ENCODE measurements at places on chromosomes 12 and 14.
A peak's percentile ranks its signal among the peaks of the same experiment; 100 is the strongest.

DNA sequence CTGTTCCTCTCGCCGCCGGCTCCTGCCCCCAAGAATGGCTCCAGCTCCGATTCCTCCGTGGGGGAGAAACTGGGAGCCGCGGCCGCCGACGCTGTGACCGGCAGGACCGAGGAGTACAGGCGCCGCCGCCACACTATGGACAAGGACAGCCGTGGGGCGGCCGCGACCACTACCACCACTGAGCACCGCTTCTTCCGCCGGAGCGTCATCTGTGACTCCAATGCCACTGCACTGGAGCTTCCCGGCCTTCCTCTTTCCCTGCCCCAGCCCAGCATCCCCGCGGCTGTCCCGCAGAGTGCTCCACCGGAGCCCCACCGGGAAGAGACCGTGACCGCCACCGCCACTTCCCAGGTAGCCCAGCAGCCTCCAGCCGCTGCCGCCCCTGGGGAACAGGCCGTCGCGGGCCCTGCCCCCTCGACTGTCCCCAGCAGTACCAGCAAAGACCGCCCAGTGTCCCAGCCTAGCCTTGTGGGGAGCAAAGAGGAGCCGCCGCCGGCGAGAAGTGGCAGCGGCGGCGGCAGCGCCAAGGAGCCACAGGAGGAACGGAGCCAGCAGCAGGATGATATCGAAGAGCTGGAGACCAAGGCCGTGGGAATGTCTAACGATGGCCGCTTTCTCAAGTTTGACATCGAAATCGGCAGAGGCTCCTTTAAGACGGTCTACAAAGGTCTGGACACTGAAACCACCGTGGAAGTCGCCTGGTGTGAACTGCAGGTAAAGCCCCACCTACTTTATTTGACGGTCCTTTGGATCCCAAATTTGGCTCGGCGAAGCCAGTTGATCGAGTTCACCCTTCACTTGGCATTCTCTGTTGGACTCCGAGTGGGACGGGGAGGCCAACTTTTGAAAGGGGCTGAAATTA is 1.5 kb downstream of the WNK1 start:
- peak; percentile 23 for DNase-seq

- no peak for DNase-seq
Observed at GRCh38 chr12:109592905-109593272, 19.3 kb downstream of the MVK start.

- no peak for DNase-seq
Observed at GRCh38 chr14:64806202-64806861, 73.4 kb downstream of the SPTB start.

DNA sequence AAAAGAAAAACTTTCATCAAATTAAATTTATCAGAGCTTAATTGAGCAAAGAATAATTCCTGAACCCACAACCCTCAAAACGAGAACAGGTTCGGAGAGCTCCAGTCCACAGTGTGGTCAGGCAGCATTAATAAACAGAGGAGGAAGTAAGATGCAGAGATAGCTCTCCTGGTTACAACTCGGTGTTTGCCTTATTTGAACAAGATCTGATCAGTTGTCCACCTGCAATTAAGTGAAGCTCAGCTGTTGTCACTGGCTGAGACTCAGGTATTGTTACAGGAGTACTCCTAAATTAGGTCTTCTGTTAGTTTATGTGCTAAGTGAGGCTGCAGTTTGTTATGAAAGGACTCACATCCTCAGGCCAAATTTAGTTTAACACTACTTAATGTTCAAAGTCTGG is 451.4 kb upstream of the PDE3A start:
- no peak for DNase-seq

DNA sequence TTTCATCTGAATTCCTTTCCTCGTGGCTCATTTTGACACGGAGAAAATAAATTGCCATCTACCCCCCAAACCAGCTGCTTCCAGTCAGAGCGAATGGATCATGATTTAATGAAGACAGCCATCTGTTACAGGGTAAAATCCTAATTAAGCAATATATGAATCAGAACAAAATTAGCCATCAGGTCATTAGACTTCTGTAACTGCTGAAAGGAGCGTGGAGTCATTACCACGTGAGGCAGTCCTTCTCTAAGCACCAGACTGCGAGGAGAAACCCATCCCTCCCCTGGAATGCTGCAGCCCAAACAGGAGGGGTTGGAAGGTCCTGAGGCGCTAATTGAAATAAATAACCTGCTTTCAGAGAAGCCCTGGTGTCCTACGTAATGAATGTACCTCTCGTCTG is 51.1 kb upstream of the TCL1A start:
- DNase-seq = no peak

DNA sequence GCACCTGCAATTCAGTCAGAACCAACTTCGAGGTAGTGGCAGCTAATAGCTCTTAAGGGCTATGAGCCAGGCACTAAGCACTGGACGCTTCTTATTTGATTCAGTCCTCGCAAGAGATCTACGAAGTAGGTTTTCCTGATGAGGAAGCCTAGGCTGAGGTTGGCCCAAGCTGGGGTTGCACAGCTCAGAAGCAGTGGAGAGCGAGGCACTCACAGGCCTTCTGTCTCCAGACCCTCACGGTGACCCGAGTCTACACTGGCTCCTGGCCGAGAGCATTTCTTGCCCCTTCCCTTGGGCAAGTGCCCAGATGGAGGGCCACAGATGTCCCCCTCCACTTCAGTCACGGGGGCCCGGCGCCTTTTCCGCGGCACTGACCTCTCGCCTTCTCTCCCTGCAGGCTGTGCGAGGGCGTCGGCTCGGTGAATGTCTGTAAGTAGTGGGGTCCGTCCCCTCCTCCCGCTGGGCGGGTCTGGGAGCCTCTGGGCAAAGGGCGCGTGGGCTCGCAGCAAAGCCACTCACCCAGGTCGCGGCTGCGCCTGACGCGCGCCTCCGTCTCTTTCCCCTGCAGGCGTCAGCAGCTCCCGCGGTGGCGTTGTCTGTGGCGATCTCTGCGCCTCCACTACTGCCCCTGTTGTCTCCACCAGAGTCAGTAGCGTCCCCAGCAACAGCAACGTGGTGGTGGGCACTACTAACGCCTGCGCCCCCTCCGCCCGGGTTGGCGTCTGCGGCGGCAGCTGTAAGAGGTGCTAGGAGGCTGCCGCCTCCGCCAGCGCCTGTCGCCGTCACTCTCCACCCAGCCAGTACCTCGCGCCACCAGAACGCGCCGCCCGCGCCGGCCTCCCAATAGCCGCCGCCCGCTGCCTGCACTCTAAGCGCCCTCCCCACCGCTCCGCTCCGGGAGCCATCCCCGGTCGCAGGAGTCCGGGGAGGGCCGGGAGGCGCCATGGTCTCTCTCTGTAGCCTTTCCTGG is 13.1 kb downstream of the KRT83 start:
- no peak for DNase-seq

- DNase-seq = no peak
Observed at GRCh38 chr12:89064151-89064550, 288.1 kb downstream of the DUSP6 start.

GRCh38 chr14:53368711-53369201 is 215.6 kb upstream of the DDHD1 start:
- no peak for DNase-seq

DNA sequence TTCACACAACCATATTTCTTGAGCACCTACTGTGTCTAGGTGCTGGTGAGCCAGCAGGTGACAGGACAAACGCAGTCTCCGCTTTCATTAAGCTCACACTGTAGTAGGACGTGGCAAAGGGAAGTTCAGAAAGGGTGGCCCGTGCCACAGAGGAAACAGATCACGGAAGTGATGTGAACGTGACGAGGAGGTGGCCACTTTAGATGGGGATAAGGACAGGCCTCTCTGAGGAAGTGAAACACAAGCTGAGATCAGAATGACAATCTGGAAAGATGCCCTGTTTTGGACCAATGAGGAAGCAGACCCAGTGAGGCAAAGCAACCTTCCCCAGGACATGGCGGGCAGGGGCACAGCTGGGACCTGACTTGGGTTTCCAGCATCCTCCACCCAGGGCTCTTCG is 127.4 kb upstream of the PRMT8 start:
- DNase-seq = no peak

DNA sequence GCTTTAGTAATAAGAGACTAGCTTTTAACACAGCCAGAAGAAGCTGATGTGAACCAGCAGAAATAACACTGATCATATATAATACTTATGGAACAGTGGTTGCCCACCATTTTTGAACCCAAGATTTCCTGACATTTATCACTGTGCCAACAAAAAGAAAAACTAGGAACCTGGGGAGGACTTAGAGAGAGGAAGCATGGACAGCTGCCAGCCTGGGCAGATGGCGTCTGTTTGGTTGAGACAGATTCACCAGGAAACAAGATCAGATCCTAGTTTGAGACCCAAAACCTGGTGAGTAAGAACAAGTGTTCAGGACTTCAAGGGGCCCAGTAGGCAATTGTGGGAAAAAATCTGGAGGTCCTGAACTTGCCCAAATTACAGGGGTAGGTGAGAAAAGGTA is 95.3 kb downstream of the BICD1 start:
- DNase-seq = no peak

DNA sequence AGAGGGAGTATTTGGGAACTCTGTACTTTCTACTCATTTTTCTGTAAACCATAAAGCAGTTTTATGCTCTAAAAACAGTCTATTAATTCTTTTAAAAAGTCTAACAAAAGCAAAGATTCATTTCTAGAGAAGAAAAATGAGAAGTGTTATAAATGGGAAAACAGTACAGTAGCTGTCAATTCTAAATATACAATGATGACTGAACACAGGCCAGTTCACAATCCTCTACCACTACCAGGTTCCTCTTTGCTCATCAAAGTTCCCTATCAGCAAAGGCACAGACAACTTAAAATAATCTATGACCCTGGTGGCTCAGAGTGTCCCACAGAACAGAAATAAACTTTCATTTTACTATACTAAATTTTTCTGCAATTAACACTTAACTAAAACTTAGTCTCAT is 12.5 kb downstream of the NAA25 start:
- no peak for DNase-seq

DNA sequence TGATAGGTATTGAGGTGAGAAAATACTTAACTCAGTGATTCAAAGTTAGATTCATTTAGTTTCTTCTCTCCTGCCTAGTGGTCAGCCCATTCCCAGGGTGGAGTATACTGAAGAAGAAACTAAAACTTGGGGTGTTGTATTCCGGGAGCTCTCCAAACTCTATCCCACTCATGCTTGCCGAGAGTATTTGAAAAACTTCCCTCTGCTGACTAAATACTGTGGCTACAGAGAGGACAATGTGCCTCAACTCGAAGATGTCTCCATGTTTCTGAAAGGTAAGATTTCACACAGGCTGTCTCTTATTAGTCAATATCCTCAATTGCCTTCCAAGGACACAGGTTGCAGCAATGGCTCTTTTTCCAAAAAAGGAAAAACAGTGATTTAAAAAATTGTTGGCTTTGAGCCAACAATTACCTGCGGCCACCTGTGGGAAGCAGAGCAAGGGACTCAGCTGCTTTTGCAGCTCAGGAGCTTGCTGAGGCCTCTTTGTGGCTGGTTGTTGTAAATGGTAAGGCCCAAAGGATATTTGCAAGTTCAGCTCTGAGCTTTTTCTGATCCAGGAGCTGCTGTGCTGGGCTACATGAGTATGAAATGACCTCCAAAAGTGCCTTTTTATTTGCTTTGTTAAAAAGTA is 33.9 kb downstream of the TPH2 start:
- DNase-seq = no peak

DNA sequence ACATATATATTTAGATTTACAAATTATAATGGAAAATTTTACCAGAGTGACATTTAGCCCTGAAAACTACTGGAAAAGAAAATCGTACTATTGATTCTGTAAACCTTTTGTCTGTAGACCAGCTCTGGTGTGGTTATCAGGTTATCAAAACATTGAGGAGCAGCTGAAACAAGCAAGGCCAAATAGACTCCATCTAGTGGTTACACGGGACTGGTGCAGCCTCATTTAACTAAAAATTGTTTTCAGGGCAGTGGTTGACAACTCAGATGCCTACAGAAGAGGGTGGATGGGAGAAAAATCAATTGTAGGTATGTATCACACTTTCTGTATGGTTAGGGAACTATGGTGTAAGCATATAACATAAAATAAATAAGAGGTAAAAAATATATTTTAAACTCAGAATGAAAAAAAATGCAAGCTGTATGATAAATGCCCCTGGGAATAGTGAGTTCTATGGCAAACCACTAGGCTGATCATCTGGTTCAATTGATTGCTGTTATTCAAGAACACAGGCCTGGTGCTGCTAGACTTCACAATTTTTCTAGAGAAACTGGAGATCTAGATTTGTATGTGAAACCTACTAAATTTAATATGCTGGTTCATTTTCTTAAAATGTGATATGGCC is 51.2 kb downstream of the ACSS3 start:
- no peak for DNase-seq

DNA sequence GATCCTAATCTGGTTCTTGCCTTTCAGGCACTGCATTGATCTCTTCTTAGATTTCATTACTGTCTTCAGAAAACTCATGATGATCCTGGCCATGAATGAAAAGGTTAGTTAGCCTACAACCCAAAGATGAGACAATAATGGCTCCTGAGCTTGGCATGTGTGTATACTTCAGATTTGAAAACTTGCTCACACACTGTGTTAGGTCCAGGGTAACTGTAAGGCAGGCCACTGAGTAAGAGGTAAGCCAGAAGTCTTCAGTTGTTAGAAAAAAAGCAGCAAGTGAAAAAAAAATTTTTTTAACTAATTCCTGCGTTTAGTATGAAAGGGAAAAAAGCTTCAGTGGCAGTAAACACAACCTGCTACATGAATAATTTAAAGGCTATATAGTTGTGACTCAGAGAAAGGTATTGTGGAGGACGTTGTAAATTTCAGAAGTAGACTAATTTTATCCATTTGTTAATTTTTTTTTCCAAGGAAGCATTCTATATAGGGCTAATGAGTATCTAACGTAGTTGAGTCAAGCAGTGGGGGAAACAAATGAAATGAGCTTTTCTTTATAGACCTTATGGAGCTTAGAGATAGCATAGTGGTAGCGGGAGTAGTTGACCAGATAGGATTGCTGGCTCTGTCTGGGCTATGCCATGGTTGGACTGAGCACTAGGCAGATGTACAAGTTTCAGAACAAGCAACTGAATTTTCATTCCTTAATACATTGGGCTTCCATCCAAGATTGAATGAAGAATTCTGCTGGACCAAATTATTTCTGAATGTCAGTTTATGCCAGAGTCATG is 20.5 kb downstream of the TMBIM6 start:
- DNase-seq = no peak

DNA sequence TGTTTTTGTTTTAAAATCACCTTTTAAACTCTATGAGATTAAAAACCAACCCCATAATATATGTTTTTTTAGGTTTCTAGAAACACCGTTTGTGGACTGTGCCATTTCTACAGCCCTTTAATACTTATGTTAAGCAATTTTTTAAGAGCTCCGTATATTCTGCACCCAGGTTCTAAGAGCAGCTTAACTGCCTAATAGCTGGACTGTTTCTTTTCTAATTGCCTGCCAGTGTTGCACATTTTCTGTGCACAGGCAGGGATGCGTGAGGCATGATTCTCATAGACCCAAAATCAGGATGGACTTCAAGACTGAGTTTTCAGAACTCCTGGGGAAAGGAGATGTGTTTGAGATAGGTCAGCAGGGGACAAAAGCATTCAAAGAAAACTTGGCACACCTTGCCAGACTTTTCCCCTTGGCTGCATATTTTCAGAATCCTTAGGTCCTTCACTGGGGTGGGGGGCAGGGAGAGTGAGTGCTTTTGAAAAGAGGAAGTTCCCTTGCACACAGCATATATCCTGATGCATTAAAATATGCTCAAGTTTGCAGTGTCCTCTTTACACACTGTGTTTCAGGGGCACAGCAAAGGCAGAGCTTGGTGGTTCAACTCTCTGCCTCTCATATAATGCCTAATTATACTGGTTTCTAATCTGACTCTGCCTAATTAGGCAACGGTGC is 27.9 kb downstream of the TMEM30B start:
- DNase-seq = no peak

- DNase-seq = no peak
Observed at GRCh38 chr12:5655120-5655519, 223.2 kb downstream of the NTF3 start.
